Hematopoietic multipotent progenitor cell treated with erythropoietin and hydrocortisone succinate and interleukin-3 and kit ligand, for 17 days (in vitro differentiated cells): ENCODE measurements at places on chromosomes 7 and 10.

- DNase-seq: no peak
Measured at GRCh38 chr10:70874061-70874460, 14.3 kb downstream of the PCBD1 start.

GRCh38 chr10:122746408-122746807 is 46.8 kb upstream of the C10orf120 start:
- no peak for DNase-seq

- no peak for DNase-seq
Measured at GRCh38 chr7:45515346-45515745, 58.8 kb upstream of the ADCY1 start.

- no peak for DNase-seq
Measured at GRCh38 chr10:69974551-69975155, 78.0 kb upstream of the MACROH2A2 start.

DNA sequence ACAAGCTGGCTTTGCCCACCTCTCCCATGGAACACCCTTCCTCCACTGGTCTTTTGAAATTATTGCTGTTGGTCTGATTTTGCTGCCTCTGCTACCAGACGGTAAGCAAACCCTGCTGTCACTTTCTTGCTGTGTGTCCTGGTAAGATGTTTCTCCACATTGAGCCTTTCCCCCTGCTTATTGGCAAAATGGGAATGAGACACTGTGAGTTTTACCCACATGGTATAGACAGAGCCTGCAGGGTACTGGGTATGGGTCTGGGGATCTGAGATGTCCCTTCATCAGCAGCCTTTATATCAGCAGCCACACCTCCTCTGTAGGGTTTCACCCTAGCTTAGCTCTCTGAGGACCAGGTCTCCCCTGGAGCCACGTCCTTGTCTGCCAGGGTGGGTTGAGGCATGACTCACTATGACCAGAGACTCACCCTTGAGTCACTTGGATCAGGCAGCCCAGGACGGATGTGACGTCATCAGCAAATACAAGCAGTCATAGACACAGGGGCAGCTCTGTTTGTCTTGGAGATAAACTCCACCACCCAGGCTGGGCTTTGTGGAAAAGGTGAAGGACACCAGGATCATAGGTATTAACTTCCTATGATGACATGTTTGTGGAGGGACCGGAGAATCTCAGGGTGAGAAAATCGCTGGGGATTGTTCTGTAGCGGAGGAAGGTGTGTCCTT is 17.9 kb upstream of the BAIAP2L1 start:
- DNase-seq: no peak

- no peak for DNase-seq
Measured at GRCh38 chr10:47243356-47243755, 56.6 kb upstream of the GDF10 start.

DNA sequence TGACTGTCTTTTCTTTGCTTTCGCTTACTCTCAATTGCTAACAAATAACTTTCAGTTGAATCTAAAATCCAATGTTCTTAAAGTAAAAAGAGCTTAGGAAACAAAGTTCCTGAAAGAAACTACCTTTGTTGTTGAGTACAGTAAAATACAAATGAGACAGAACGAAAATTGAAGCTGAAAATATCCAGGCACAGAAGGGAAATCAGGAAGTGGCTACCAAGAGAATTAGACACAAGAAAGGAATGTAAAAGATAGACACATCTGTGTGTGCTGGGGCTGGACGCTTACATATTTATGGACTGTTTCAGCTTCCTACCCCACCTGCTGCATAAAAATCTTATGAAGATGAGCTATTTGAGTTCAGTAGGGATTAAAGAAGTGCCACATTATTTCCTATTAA is 161.7 kb upstream of the PLXDC2 start:
- DNase-seq: no peak

- no peak for DNase-seq
Measured at GRCh38 chr7:23380961-23381360, 81.8 kb downstream of the MALSU1 start.

DNA sequence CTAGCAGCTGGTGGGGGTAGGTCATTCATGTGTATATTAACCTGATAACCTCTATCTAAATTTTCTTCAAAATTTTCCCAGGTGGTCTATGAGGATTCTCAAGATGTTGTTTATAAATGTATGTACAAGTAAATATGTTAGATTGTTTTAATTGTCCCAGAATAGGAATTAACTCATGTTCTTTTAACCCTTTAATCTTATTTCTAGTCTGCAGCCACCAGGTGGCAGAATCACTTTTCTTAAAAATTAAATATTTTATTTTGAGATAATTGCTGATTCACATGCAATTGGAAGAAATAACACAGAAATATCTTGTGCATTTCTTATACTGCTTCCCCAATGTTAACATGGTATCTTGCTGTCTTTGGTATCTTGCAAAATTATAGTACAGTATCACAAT is 589.5 kb downstream of the ARL4A start:
- no peak for DNase-seq

DNA sequence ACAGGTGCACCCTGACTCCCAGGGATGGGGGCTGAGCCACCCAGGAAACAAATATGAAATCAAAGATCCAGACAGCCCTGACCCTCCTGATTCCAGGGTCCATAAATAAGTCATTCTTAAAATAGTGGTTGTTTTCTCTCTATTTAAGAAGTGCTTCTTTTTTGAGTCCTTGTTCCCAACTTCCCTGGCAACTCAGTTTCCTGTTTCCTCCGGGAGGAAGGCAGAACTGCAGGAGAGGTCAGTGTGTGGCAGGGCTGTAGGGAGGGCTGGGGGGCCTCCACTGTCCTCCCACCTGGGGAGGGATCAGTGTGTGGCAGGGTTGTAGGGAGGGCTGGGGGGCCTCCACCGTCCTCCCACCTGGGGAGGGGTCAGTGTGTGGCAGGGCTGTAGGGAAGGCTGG is 88.7 kb upstream of the PDGFA start:
- DNase-seq: no peak

DNA sequence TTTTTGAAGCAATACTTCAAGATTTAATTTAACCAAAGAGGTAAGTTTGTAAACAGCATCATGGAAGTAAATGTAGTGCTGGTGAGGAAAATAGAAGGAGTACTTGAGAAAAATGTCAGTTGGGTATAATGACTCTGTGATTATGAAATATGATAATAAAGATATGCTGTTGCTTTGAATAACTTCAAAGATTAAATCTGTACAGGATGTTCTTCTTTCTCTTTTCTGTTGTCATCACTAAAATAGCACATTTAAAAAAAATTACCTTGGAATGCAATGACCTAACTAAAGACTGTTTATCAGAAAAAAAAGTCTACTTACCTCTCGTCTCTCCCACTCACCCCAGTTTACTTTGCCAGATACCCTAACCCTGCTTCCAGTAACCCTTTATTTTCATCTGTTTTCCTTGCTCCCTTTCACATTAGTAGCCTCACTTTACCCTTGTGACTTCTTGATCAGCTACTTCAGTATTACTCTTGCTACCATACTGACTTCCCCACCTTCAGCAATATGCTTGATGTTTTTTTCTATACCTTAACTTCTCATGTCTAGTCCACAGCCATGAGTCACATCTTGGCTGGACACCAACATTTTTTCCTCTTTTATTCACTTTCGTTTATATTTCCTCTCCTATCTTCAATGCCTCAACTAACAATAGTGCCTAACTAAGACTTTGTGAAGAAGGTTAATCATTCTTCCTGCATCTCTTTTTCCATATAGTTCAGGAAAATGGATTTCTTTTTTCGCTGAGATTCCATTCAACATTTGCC is 29.7 kb upstream of the TAS2R16 start:
- no peak for DNase-seq

DNA sequence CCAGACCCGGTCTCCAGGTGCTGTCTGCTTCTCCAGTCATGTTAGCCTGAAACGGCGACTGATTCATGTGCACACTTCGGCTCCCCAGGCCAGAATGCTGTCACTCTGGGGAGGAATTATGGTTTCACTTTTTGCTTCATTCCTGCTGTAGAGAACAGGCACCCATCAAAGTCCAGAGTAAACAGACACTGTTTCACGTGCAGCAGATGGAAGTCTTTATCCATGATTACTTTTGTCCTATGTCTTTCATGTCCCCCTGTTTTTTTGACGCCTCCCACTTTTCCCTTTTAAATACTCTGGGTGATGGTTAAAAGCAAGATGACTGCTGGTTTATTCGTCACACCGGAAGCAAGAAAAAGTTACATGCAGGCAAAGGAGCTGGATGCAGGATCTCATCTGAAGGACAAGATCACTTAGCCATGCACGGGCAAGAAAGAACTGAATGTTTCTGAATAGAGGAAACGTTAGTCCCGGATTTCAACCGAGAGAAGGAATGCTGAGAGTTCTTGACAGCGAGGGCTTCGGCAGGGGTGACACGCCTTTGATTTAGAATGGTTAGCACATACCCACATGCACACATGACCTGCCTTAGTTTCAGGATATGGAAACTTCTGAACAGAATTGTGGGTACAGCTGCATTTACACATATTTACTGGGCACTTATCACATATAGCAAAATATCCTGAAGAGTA is 250.0 kb upstream of the KLF6 start:
- DNase-seq: no peak

- no peak for DNase-seq
Measured at GRCh38 chr10:4241724-4242345, 456.8 kb upstream of the KLF6 start.

DNA sequence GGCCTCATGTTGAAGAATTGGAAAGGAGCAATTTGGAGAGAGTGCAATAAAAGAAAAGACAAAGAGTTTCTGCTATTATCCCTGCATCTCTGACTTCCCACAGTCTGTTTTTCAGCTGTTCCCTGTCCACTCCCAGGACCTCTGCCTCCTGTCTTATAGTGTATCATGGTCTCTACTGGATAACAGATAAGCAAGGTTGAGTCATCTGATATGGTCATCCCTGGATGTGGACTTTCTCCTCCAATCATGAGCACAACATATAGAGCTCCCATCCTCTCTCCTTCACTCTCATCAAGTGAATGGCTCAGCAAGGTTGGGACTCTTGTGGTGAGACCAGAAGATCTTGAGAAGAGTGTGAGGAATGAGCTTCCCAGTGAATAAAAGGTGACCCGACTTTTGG is 123.1 kb downstream of the PLCE1 start:
- DNase-seq: no peak

DNA sequence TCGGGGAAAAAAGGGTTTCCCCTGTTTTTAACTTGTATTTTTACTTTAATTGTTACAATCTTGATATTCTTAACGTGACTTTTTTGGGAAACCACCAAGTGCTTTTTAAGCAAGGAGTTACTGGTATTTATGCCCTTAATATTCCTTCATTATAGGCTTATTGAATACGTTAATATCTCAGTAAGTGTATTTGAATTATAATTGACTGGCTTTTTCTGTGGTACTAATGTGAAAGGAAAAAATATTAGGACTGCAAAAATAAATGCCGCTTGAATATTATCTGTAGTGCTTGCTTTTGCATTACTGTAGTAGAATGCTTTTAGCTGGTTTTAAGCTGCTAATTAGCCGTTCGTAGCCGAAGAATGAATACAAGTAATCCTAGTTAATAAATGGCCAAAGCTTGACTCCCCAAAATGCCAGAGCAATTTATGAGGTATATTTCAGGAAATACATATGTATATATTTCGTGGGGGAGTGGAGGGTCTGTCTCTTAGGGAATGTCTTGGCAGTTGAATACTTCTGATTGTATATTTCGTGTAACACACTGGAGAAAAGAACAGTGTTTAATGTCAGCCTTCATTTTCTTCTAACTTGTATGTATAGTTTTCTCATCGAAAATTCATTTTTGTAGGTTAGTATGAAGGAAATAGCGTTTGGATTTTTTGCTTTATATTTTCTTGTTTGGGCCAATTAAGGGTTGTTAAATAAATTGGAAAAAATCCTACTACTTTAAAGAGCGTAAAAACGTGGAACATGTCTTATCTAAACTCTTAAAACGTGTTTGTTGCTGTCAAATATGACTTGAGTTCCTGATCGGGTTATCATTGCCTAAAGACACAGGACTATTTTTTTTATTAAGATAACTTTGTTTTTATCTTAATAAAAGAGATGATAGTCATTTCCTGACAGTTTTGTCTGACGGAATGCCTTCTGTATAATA is 1.5 kb downstream of the PDCD4 start:
- DNase-seq: peak; percentile 44

GRCh38 chr10:73159038-73159648 is 8.7 kb downstream of the ECD start:
- DNase-seq: peak; percentile 84

DNA sequence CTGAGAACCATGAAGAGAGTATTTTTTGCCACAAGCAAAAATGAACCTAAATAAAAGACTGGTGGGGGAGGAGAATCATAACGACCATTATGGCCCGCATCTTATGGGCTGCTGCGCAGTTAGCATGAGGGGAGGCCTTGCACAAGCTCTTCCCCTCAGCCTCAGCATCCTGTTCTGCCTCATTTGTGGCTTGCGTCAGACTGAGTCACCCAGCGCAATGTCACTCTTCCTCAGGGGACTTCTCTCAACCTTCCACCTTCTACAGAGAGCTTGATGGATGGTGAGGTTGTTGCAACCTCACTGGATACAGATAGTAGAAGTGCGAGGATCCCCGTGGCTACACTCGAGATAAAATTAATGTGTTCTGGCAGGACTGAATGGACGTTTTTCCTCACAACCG is 16.8 kb upstream of the GPR15LG start:
- DNase-seq: no peak

- DNase-seq: no peak
Measured at GRCh38 chr10:77825965-77826364, 100.6 kb downstream of the DLG5 start.

- DNase-seq: no peak
Measured at GRCh38 chr10:91206837-91207474, 13.5 kb upstream of the PCGF5 start.

- no peak for DNase-seq
Measured at GRCh38 chr7:25536851-25537250, 308.6 kb upstream of the NPVF start.

GRCh38 chr10:113183573-113183972 is 233.5 kb downstream of the TCF7L2 start:
- DNase-seq: no peak

- no peak for DNase-seq
Measured at GRCh38 chr7:108079648-108080591, 50.2 kb downstream of the LAMB4 start.

- DNase-seq: no peak
Measured at GRCh38 chr7:492714-493065, 27.0 kb downstream of the PDGFA start.

- DNase-seq: no peak
Measured at GRCh38 chr10:62063795-62064472, 162.4 kb downstream of the ARID5B start.

DNA sequence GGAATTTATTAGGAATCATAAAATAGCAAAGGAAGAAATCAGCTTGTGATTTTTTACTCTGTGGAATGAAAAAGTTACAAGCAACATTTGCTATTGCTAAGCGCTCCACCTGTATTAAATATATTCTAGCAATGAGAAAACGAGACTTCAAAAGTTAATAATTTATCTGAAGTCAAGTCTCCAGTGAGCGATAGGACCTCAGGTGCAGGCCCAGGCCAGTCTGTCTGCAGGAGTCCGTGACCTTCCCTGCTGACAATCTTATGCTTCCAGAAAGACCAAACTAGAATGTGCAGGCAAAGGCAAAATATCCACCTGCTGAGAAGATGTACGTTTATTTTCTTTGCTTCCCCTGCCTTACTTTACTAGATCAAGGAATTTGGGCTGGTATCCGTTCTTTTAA is 22.7 kb downstream of the MRC1 start:
- no peak for DNase-seq

GRCh38 chr10:18880530-18880929 is 168.1 kb upstream of the MALRD1 start:
- DNase-seq: no peak

- no peak for DNase-seq
Measured at GRCh38 chr10:32687546-32687945, 241.6 kb downstream of the CCDC7 start.
